ENCODE measurements at places on chromosomes 5 and 9. TPM values are rescaled to one million over a fixed set of nuclear protein-coding genes. Genes with fewer than 3 reads are reported as not detected.
A peak's percentile ranks its signal among the peaks of the same experiment; 100 is the strongest.

PCDHA9 gene
- total RNA-seq = not detected

SPINK9 gene
- not detected for total RNA-seq

MZB1 gene
- total RNA-seq = not detected

STPG3 gene
- not detected for total RNA-seq

CEP120 gene
- total RNA-seq = 12.5 TPM

DNA sequence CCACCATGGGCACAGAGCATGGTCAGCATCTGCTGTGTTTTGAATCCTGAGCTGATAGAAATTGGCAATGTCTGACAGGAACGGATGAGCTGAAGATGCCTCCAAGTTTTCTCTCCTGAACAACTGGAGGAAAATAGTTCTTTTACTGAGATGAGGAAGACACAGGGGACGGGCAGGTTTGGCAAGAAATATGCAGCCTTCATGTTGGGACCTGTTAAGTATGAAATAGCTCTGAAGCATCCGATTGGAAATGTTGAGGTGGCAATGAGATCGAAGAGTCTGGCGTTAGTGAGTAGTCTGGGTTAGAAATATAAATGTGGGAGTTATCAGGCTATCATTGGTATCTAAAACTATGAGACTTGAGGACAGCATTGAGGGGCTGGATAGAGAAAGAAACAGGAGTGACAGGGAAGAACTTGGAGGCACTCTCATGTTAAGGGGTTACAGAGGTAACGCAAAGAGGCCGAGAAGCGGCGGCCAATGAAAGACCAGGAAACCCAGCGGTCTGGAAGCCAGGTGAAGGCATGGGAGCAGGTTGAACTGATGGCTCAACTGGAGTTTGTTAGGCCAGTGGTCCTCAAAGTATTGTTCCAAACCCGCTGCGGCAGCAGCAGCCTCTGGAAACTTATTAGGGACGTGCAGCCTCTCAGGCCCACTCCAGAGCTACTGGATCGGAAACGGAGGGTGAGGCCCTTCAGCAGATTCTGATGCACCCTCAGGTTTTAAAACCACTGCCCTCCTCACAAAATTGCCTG, 1.0 kb upstream of the MAMDC2 start:
- no peak for DNase-seq

DNA sequence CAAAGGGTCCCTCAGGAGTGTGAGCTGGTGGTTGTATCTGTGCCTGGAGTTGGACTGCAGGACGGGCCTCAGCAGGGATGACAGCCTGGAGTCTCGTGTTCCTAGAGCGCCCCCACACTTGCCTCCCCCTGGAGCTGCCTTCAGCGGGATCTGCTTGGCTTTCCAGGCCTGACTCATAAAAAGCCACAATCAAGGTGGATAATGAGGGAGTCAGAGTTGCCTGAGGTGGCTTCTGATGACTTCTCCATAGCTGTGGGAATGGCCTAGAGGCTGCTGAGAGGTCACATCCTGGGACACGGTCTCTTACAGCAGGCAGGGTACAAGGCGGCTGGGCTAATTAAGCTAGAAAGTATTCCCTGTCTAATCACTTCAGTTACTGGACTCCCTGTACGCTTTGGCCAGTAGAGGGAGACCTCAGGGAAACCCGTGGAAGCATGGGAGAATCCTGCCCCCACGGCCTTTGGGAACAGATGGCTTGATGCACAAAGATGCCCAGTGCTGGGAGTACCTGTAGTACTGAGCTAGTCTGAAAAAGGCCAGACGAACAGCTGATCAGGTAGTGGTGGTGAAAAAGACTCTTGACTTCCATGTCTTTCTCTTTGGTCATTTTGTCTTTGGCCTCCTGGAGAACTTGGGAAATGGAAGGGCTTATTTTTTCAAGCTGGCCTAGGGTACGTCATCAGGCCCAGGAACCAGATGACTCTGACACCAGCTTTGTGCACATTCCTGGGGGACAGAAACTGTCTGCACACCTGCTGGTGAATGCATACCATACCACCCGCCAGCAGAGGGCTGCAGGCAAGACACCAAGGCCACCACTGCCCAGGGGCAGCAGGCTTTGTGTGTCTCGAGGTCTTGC, 16.1 kb upstream of the FRRS1L start:
- DNase-seq = peak; percentile 48

DNA sequence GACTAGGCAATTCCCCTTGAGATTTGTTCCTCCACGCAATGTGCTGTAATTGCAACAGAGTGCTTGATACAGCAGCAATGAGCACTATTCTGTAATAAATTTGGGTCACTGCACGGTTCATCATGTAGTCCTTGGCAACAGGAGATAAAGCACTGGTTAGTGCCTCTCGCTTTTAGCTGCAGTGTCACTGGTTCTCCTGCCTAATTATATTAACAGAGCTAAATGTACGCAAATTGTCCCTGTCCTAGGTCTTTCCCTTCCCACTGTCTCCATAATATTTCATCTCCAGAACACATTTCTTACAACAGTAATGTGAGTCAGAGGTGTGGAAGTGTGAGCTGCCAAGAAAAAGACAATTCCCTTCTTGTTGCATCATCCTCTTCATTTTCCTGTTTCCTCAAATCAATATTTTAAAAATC, 553.1 kb downstream of the ZNF608 start:
- no peak for DNase-seq
